ENCODE measurements at places on chromosomes 4 and X.

DNA sequence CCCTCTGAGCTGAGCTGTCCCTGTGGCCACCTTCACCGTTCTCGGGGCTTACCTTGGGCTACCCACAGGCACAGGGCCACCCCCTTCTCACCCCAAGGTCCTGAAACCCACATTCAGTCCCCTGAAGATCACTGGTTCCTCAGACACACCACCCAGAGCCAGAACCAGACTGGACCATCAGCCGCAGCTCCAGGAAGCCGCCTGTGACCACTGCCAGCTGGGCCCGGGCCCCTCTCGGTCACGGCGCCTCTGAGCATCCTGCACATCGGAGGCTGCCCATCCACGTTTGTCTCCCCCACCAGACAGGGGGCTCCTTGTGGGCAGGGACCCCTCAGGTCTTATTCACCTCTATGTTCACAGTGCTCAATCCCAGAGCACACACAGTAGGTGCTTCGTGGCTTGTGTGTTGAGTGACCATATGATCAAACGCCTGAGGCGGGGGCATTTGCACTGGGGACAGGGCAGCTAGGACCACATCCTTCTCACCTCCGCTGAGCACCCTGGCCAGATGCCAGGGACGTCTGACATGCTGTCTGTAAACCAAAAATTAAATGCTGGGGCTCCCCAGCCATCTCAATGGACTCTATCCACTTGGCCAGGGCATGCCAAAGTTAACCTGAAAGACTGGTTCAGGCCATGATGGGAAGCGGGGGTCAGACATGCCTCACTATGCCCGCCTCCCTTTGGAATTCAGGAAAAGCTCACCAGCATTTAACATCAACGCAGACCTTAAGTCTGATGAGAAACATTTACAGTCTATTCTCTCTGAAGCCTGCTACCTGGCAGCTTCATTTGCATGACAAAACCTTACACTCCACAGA is 109.4 kb upstream of the AFAP1 start:
- no peak for DNase-seq

DNA sequence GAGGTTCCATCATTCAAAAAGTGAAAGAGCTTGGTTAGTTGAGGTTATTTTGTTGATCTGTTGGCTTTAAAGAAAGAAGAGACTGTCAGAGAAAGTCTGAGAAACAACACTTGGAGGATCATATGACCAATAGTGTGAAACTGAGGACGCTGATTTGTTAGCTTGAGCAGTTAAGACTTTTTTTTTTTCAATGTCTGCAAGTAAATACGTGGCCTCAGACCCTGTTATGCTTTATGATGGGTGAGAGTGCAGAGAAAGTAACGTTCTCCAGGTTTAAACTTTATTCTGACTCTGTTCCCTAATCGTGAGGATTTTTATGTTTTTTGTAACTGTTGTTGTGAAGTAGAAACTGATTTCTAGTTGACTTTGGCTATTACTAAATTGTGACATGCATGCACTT is 45.9 kb downstream of the GAB1 start:
- DNase-seq = no peak

DNA sequence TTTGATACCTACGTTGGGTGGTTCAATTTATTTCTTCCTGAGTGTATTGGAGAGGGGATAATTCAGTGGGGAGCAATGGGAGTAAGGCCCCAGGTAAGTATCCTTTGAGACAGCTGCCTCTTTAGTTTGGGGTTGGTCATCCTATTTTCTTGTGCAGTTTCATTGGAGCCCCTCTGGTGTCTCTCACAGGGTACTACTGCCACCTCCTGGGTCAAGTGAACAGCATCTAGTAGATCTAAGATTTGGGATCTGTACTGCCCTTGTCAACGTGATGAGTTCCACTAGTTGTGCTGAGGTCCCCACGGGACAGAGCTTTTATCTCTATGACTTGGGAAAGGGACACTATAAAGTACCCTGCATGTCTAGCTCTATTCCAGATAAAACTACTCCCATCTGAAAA is 80.6 kb downstream of the PBDC1 start:
- DNase-seq = no peak

GRCh38 chrX:148159796-148160195 is 178.7 kb downstream of the FMR1NB start:
- no peak for DNase-seq

DNA sequence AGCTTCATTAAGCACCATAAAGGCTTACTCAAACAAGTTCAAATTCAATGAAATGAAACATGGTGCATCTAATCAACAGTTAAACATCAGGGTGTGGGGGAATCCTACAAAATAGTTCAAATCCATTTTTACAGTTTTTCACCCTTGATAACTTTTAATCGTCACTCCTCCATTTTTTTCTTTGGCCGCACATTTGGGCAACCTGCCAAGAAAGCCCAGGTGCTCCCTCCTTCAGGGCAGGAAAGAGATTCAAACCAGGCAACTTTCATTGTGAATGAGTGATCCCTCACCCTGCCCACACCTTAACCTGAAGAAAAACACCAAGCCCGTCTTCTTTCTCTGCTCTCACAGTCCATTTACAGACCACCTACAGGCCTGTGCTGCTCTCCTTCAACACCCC is 24.9 kb downstream of the TRIM61 start:
- DNase-seq = no peak

GRCh38 chrX:129000018-129000417 is 523.3 kb downstream of the SMARCA1 start:
- no peak for DNase-seq

- DNase-seq = no peak
Observed at GRCh38 chrX:67780694-67781109, 236.9 kb downstream of the AR start.

DNA sequence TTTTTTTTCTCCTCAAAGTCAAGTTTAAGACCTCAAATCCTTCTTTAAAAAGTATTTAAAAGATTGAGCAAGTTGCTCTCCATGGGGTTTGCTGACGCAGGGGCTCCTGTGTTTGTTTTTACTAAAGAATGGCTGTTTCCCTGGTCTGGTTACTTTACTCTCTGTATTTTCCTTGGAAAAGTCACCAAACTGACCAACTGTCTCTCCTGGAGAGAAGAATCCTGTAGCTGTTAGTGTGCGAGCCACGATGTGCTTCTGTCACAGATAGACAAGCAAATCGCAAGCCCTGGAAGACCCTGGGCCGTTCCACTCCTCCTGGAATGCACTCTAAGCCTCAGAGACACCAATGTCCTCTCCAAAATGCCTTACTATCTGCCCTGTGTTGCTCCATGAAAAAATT is 212.1 kb downstream of the CHIC2 start:
- DNase-seq = no peak

DNA sequence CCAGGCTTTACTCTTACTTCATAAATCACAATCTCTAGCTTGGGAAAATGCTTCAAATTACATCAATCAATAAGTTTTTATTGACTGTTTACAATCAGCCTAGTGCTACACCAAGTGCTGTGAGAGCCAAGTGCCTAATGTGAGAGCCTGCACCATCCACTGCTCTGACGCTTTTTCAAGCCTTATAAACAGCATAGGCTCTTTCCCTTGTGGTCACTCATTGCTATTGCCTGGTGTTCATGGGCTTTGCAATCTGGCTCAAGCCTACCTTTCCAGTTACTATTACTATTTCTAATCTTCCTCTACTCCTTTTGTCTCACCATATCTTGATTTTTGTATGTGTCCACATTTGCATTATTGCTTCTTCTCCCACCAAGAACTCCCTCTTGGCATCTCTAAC is 77.0 kb downstream of the REELD1 start:
- no peak for DNase-seq

- no peak for DNase-seq
Observed at GRCh38 chr4:94290245-94290644, 52.4 kb downstream of the HPGDS start.

GRCh38 chrX:14618177-14618965 is 89.0 kb downstream of the GLRA2 start:
- DNase-seq = no peak

DNA sequence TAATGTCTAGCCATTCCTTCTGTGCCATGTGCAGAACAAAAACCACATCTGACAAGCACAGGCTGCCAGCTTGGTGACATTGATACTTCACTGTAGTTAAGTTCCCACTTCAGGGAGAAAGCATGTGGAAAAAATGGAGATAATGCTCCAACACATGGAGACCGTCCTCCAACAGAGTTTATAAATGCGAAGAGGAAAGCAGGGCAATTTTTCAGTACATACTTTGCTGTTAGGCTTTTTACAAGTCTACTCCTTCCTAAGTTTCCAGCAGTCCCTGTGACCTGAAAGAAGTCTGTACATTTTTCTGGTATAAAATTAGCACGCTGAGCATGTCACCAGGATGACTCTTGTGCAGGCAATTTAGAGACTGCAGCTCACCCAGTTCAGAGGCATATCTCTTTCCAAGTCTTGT is 766.9 kb upstream of the IGFBP7 start:
- no peak for DNase-seq

DNA sequence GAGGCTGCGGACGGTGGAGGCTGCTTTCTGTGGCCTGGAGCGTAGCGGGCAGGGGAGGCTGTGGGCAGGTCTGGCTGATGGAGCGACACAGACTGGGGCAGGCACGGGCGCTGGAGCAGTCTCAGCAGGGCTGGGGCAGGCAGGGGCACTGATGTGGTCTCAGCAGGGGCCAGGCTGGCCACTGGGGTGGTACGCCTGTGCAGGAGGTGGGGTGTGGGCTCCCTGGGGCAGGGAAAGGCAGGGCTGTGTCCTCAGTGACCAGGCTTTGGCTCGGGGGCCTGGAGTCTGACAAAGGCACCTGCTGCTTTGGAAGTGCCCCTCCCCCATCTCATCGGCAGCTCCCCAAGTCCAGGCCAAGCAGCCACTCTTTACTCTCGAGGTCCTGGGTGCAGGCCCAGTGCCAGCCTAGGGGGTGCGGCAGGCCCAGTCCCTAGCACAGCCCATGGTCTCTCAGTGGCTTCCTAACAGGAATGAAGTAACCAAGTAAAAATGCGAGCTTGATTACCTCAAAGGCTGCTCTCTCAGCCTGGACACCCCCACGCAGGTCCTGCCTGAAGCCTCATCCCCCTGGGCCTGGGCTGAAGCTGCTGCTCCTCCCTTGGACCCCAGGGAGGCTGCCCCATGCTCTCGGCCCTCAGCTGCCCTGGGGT is 55.5 kb downstream of the ADRA2C start:
- no peak for DNase-seq

DNA sequence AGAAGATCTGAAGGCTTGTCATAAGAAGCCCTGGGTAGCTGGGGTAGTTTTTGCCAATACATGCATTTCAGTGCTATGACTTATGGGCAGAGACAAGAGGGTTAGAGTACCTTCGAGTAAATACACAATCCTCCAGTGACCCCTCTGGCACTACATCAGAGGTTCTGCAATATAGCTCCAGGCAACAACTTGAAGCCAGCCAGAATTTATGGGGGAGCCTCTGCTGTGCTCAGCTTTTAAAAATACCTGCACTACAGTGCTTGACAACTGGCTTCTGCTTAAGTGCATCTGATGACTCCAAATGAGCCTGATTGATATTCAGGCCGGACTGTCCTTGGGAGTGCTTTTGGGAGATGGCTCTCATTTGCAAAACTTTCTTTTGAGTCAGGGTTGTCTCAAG is 44.9 kb upstream of the SMAD1 start:
- no peak for DNase-seq

DNA sequence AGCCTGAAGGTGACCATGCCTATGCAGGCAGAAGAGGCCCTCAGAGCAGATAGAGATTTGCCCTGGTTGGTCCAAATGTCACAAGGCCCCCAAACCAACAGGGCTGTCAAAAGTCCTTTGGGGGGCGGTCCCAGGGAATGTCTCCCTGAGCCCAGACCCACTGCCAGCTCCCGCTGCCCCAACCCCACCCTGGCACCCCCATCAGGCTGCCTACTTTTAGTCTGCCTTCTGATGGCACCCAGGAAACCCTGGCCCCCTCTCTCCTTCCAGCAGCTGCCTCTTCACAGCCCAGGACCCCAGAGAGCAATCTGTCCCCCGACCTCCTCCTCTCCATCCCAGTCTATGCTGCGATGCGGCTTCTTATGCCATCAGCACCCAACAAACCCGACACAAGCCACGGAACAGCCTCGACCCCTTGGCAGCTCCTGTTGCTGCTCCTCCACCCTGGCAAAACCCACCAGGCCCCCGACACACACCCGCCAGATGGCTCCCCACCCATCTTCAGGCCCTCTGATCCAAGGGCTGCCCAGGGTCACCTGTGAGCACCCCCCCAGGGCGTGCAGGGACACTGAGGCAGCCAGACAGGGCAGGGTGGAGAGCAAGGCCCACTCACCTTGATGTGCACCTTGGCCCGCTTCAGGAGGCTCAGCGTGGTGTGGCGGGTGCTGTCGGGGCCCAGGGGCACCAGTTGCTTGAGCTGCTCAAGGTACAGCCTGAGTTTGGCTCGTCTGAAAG is 9.9 kb downstream of the MXD4 start:
- no peak for DNase-seq

GRCh38 chr4:153228512-153229140 is 24.4 kb downstream of the TRIM2 start:
- no peak for DNase-seq

- no peak for DNase-seq
Observed at GRCh38 chr4:118395057-118395644, 42.3 kb upstream of the PRSS12 start.

- DNase-seq = no peak
Observed at GRCh38 chrX:3516051-3516541, 169.6 kb upstream of the MXRA5 start.

DNA sequence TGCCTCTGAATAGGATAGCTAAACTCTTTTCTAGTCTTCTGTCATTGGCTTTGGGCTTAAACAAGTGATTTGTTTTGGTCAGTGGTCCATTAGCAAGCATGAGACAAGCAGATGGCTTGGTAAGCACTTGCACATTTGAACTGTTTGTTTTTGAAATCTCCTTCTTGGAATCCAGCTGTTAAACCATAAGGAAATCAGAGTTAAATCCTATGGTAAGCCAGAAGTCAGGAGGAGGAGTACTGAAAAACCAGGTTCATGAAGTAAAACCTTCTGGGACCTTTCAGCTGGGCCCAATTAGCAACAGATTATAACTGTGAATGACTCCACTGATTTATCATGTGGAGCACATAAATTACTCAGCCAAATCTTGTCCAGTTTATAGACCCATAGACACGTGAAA is 1042.5 kb upstream of the PABPC4L start:
- no peak for DNase-seq

DNA sequence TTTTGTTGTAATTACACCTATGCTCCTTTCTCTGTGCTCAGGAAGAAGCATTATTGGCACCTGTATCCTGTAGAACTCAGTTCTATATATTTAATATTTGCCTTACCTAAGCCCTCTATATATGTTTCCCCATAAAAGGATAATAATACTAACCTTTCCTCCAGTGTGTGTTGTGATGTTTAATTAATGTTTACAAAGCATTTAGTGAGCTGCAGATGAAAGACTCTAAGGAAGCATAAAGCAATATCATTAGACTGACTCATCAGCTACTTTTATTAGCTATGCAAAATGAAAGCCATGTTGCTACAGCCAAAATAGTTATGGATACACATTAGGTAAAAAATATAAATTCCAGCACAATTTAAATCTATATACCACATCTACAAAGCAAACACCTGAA is 93.6 kb upstream of the PTPN13 start:
- no peak for DNase-seq

GRCh38 chr4:185880571-185880970 is 68.6 kb upstream of the SORBS2 start:
- no peak for DNase-seq

- DNase-seq = no peak
Observed at GRCh38 chr4:5399790-5400421, 308.5 kb downstream of the EVC2 start.

GRCh38 chr4:91840359-91840758 is 463.4 kb upstream of the GRID2 start:
- no peak for DNase-seq

- no peak for DNase-seq
Observed at GRCh38 chr4:7873881-7874280, 65.8 kb downstream of the AFAP1 start.

- DNase-seq = peak; percentile 59
Observed at GRCh38 chr4:37891260-37892159, 626 bp downstream of the TBC1D1 start.

Data from activated naive CD4-positive, alpha-beta T cell (primary cell).